ENCODE measurements at places on chromosomes 16 and 17.

GRCh38 chr17:2420176-2420575 is 19.3 kb upstream of the MNT start:
- DNase-seq = no peak

DNA sequence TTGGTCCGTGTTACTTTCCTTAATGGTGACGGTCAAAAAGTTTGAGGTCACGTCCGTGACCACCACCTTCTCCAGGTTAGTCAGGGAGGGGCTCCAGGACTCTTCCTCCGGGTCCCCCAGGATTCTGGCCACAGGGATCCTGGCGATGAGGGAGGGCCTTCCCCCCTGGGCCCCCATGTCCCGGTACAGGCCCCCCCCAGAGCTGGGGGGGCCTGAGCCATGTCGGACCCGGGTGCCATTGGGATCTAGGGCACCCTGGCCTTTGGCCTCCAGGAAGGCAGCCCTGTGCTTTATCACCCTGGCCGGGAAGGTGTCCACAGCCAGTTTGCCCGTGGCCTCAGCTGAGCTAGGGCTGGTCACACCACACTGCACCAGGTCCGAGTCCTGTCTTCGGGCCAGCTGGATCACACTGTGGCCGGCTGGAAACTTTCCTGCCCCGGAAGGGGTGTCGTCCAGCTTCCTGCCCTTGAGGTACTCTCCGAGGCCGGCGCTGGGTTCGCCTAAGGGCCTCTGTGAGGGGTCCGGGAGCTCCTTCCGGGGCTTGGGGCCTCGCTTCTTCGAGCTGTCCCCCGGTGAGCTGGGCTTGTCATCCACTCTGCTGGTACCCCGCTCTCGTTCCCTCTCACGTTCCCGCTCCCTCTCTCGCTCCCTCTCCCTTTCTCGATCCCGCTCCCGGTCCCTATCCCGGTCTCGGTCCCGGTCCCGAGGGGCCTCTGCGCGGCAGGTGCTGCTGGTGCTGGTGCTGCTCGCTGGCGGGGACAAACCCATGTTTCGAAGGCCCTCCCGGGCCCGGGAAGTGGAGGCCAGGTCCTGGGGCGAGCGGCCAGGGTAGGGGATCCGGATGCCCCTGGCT is 2.0 kb downstream of the CBX8 start:
- DNase-seq = peak; percentile 36

DNA sequence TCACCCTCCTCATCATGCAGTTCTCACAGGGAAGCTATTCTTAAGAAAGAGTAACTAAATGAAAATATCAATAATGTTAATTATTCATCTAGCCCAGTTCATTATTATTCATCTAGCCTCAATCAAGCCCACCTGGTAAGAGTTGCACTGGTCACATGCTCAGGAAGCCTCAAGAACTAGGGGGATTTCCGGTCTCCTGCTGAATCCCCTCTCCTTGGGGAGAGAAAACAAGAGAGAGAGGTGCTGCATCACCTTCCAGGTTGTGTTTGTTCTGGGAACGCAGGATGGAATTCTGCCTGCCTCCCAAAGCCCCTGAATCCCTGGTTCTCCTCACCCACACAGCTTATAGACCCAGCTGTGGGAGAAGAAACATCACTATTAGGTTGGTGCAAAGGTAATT is 164.0 kb downstream of the PMP22 start:
- no peak for DNase-seq

- peak; percentile 81 for DNase-seq
Measured at GRCh38 chr17:17919169-17920107, 52.8 kb downstream of the TOM1L2 start.

DNA sequence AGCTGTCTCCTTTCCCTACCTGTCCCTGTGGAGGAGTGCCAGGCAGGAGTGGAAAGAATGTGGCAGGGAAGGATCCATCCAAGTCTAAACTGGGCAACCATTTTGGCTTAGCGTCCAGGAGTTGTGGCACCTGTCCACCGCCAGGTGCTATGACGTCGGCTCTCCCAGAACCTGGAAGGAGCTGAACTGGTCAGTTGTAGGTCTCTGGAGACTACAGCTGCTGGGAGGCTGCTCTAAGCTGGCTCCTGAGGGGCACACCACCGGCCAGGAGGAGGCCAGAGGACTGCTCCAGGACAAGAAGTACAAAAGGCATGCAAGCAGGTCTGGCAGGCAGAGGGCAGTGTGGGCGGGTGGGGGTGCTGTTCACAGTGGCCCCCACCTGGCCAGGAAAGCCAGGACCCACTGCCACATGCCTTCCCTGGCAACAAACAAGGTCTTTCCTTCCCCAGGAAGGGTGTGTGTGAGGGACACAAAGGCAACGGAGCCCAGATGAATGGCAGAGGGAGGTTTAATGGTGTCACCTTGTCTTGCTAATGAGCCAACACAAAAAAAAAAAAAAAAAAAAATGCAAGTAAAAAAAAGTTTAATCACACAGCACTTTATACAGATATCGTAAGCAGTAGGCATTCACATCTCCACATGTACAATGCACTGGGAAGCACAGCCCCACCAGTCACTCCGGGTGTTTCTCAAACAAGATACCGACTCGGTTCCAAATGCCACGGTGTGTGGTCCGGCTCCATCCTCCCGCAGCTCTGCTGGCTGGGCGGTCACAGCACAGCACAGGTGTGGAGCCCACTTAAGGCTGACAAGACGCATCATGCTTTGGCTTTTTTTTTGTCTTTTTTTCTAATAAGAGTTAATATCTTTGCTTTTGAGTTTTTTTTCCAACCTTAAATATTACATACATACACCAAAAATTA is 4.8 kb downstream of the SPHK1 start:
- no peak for DNase-seq

DNA sequence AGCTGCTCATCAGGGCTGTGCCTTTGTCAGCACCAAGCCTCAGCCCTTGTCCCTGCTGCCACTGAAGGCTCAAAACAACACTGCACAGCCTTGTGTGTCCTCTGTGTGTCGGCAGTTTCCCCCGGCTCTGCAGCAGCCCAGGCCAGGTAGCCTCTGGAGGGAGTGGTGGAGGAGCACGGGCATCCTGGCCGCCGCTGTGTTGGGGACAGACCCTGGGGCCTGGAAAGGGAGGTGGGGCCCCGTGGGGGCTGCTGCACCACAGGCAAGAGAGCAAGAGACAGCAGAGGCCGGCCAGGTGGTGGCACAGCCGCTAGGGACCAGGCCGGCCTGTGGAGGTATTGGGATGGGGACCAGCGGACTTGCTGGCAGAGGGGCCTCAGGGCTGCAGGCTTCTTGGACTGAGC is 96.9 kb upstream of the ZNF750 start:
- DNase-seq = peak; percentile 7

- no peak for DNase-seq
Measured at GRCh38 chr17:77471984-77472461, 331.3 kb downstream of the SEC14L1 start.

- no peak for DNase-seq
Measured at GRCh38 chr17:42031584-42031983, 11.7 kb downstream of the NKIRAS2 start.

GRCh38 chr16:49763826-49764225 is 92.1 kb downstream of the ZNF423 start:
- DNase-seq = no peak

DNA sequence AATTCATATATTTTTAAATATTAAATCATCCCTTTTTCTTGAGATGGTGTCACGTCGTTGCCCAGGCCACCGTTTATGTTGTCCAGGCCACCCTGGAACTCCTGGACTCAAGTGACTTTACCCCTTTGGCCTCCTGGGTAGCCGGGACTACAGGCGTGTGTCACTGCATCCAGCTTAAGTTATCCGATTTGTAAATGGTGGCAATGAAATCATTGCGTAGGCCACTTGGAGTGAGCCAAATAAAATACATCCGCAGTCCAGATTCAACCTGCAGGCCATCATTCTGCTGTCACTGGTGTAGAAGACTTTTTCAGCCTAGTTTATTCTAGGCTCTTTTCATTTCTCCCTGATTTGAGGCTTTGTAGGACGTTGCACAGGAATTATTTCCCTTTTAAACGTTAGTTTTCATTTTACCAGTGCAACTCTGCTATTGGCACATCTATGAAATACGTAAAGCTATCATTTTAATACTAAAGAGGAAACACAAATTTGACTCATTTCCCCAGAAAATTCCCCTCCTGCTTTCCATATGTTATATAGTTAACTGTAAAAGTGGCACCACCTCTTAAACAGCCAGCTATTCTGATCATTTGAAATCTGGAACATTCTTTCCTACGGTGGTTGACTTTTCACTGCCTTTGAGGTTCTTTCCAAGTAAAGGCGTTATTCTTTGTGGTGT is 449.8 kb downstream of the MAF start:
- DNase-seq = no peak

- no peak for DNase-seq
Measured at GRCh38 chr17:19904412-19904811, 36.7 kb upstream of the ULK2 start.

DNA sequence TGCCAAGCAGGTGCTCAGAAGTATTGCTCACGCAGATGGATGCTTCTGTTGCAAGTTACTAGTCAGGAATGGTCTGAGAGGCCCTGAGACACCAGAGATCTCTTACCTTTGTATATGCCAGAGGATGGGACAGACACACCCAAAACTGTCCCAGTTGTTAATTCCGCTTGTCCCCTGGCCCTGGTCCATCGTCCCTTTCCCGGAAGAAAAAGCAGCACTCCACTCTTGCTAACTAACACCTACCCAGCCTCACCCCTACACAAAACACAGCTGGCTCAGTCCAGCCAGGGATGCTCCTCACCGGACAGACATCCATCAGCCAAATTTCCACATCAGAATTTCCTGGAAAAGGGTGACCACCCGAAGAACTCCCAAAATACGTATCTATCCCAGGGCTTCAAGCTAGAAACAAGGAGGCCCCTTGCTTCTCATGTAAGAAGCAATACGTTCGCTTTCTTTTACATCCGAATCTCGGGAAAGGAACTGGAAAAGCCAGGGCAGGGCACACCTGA is 2.0 kb downstream of the GAS7 start:
- no peak for DNase-seq

DNA sequence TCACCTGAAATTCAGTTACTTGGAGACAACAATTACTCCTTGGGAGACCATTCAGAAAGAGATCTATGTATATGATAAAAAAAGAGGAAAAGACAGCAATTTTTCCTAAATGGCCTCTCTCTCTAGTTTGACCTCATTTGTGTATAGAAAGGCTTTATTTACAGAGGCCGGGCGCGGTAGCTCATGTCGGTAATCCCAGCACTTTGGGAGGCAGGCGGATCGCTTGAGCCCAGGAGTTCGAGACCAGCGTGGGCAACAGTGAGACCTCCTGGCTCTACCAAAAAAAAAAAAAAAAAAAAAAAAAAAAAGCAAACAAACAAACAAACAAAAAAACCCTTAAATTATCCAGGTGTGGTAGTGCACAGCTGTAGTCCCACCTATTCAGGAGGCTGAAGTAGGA is 20.7 kb downstream of the GRB2 start:
- no peak for DNase-seq

DNA sequence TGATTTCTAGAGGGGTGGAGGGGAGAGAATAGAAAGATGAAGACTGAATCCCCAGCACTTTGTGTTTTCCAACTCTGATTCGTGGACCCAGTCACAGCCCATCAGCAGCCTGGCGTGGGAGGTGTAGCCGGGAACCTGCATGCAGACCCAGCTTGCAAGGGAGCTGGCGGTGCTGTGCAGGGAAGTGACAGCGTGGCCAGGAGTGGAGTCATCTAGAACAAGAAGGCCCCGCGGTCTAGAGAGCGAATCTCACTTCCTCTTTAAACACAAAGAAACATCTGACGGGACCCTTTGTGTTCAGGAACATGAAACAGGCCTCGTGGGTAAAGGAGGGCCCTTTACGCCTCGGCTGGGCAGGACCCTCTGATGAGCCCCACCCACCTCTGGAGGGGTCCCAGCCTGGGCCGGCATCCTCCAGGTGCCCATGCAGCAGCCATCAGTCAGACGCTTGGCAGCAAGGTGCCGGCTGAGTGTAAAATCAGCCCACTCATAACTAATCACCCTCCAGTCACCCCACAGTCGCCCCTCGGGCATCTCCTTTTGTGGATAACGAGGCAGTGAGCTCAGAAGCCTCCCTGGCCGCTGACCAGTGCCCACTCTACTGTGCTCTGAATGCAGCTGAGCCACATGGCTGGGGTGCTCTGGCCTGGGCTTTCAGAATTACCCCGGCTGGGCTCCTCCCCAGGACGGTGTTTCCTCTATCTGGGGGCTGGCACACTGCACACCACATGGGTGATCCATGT is 4.4 kb downstream of the SNAI3 start:
- no peak for DNase-seq

DNA sequence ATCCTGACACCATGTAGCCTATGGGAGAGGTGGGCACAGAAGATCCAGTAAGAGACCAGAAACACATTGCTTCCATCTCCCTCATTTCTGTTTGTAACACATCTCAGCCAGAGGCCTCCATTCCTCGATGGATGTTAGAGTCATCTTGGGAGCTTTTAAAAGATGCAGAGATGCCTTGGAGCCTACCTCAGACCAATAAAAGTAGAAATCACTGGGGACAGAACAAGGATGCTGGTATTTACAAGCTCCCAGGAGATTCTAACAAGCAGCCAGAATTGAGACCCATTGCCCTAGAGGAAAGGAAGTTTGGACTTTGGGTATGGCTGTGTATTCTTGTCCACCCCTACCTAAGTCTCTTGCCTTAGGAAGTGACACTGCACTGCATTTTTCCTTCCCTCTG is 40.8 kb downstream of the HS3ST3A1 start:
- no peak for DNase-seq

- DNase-seq = no peak
Measured at GRCh38 chr16:17128791-17129190, 342.0 kb downstream of the XYLT1 start.

- DNase-seq = peak; percentile 81
Measured at GRCh38 chr16:12455287-12455798, 348.3 kb downstream of the CPPED1 start.

GRCh38 chr16:12724226-12724625 is 79.5 kb downstream of the CPPED1 start:
- DNase-seq = no peak

- peak; percentile 82 for DNase-seq
Measured at GRCh38 chr16:4315186-4316107, at the start of gene GLIS2. Gene GLIS2 (plus strand): TSS chr16:4316067. CDS start chr16:4332281, 16,214 bp downstream.

GRCh38 chr16:84999200-84999599 is 12.1 kb downstream of the ZDHHC7 start:
- no peak for DNase-seq

GRCh38 chr17:80984749-80985148 is 6.9 kb upstream of the CHMP6 start:
- peak; percentile 43 for DNase-seq

- no peak for DNase-seq
Measured at GRCh38 chr16:50072730-50073129, 7.0 kb downstream of the HEATR3 start.

- no peak for DNase-seq
Measured at GRCh38 chr17:40956401-40957254, 10.1 kb downstream of the KRT39 start.
